ENCODE measurements at places on chromosomes 3 and 15.

GRCh38 chr15:71153823-71154524 is 38.7 kb downstream of the THSD4 start:
- no peak for DNase-seq

- DNase-seq, result no peak
Observed at GRCh38 chr15:80020731-80021130, 38.7 kb upstream of the ZFAND6 start.

GRCh38 chr15:37758412-37758811 is 176.0 kb upstream of the TMCO5A start:
- no peak for DNase-seq

GRCh38 chr3:42697289-42698051 is 5.1 kb downstream of the HHATL start:
- no peak for DNase-seq

GRCh38 chr15:82730022-82730530 is 20.4 kb upstream of the AP3B2 start:
- DNase-seq, result no peak

DNA sequence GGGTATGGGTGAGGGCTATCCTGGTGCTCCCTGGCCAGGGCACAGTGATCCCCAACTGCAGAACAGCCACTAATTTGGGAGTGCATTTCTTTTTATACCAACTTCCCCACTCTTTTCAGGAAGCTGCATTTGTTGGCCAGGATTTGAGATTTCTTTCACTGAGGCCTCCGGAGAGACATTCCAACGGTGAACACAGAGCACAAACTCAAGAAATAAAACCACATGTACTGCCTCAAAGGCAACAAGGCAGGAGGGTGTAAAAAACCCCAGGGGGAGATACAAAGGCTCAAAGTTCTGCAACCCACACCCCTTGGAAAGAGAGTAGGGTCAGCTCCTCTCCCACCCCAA is 65.3 kb downstream of the CPN2 start:
- peak; percentile 67 for DNase-seq

- DNase-seq, result no peak
Observed at GRCh38 chr3:60095516-60095915, 1045.7 kb upstream of the CFAP20DC start.

- peak; percentile 73 for DNase-seq
Observed at GRCh38 chr3:183697610-183698317, at the start of gene YEATS2. YEATS2 (plus strand) TSS chr3:183697797; CDS start chr3:183715163, 17,366 bp downstream.

DNA sequence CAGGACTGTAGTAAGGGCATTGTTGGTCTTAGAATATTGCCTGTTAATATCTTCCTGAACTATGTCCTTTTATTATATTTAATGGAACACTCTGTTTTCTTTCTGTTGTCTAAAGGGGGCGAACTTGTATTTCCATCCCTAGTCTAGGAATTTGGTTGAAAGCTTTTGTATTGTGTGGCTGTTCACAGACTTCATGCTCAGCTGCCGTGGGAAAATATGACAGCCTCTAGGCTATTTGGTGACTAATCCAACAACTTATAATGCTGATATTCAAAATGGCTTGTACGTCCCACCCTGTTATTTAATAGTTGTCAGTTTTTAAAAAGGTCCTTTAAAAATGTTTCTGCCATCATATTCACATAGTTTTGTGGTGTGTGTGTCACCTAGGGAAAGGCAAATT is 202.6 kb downstream of the KLHL25 start:
- DNase-seq, result peak; percentile 89

DNA sequence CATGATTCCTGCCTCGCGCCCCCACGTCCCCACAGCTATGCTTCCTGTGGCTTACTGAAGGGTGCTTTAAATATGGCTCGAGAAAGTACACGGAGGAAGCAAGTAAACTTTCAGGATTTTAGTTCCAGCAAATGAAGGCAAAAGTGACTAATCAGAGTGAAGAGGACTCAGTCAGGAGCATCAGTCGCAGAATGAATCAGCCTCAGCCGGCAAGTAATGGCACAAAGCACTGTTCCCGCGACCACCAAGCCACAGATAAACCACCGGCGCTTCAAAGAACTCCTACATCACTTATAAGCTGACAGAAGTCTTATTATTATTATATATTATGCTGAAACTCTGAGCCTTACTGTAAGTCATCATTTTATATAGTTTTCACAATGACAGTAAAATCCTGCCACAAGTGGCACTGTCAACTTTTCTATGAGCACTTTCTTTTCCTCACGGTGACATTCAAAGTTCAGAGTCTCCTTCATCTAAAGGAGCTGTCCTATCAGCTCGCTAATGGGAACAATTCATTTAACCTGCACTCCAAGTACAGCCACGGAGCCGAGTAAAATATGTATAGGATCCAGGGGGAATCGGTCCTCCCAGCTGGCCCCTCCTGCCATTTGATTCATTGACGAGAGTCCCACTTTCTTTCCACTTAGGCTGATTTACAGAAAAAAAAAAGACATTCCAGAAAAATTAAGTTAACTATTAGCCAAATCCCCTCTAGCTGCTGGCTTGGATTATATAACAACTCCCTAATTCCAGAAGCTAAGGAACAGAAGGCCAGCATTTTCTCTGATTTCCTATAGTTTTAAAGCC is 217.0 kb upstream of the ICE2 start:
- no peak for DNase-seq

DNA sequence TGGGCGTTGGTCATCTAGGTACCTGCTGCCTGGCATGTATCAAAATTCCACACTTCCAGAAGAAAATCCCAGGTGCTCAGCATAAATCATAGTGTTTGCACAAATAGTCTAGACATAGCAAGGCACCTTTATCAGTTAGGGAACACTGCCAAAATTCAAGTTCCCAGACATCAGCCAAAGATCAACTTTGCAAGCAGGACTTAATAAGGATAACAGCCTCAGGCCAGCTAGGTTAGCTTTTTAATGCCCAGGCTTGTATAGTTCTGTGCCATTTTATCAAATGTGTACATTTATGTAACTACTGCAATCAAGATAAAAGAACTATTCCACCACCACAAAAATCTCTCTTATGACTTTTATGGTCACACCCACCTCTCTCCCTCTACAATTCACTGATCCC is 30.7 kb downstream of the DZIP3 start:
- DNase-seq, result no peak

GRCh38 chr3:137121704-137122314 is 164.0 kb downstream of the IL20RB start:
- peak; percentile 63 for DNase-seq

DNA sequence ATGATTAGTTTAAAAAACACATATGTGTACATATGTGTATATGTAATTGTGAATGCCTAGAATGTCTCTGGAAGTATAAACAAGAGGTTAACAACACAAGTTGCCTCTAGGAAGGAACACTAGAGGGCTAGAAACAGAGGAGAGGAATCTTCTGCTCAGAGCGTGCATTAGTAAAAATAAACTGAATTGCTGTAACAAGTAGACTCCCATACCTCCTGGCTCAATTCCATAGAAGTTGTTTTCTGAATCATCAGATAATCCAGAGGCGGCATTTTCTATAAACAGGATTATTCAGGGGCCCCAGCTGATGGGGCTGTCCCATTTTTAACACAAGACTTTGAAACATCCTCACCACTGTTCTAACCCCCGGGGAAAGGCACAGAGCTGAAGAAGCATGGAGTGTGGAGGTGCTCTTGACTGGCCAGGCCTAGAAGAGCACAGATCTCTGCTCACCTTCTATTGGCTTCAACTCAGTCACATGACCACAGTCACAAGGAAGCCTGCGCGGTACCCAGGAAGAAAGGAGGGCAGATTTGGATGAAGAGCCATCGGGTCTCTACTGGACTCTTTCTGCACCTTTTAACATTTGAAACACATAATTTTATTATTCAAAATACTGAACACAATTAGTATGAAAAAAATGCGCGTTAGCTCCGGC is 145.7 kb downstream of the TLE3 start:
- peak; percentile 13 for DNase-seq

GRCh38 chr3:173529062-173529711 is 131.6 kb downstream of the NLGN1 start:
- peak; percentile 6 for DNase-seq

DNA sequence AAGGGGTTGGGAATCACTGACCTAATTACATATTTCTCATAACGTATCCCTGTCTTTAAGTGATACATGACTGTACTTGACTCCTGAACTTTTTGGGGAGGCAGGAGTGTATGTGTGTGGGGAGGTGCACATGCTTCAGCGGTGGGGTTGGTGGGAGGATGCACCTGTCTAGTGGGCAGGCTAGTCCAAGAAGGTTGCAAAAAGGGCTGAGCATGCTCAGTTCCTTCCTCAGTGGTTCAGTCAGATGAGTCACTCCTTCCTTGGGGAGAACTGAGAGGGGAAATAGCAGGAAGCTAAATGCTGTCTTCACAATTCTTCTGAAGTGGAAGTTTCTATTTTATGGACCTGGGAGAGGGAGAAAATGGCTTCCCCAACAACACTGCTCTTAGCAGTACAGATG is 24.6 kb upstream of the AP4E1 start:
- peak; percentile 65 for DNase-seq

DNA sequence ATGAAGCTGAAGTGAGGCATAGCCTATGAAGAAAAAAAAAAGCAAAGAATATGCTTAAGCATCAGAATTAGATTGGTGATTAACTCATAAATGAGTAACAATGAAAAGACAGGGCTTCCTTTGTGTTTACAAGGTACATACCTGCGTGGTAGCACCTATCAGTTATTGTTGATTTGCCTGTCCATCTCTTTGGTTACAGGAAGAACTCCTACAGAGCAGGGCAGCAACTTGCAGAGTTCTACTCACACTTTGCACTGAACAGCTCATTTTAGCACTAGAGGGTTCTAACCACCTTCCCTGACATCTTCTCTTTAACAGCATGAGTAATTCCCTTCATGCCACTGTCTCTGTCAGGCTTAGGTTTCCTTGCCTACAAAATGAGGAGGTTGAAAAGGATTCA is 166.0 kb downstream of the DPH6 start:
- DNase-seq, result no peak

GRCh38 chr3:98500019-98500418 is 2.5 kb downstream of the OR5K2 start:
- no peak for DNase-seq

- DNase-seq, result peak; percentile 74
Observed at GRCh38 chr15:85412956-85413854, 32.8 kb downstream of the AKAP13 start.

DNA sequence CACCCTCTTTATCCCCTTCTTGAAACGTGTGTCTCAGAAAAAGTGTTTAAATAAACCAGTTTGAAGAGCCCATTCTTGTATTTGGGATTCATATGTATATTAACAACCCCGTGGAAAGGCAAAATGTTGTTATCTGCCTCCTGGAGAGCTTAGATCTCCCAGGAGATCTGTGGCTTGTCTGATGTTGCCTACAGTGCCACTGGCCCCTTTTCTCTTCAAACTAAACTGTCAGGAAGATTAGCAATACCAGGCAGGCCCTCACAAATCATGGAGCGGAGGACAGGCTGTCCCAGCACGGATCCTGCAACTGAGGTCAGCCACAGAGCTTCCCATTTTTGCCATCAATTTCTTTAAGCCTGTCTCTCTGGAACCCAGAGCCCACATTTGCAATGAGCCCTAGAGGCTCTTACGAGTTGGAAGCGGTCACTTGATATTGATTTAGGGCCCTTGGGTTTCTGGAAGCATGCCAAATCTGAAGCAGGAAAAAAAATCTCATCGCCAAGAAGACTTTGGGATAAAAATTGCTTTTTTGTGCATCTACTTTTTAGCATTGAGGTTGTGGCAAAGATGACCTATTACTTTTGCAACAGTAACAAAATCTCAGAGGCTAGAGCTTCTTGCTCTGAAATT is 234.1 kb downstream of the OPA1 start:
- DNase-seq, result no peak

DNA sequence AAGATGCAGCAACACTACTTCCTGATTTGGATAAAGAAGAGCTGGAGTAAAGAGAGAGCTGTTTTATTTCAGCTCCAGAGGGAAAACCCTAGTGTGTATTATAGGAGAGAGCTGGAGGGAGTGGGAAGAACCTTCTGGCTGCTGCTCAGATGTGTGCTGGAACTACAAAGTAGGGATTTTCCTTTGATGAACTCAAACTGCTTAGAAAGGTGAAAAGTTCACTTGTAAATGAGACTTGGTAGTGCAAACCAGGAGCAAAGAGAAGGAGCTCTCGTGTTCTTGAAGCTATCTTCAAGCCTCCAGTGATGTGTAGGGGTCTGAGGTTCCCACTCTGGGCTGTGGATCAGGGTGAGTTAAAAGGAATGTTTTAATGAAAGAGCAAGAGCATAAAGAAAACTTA is 110.4 kb downstream of the EDEM1 start:
- DNase-seq, result no peak

DNA sequence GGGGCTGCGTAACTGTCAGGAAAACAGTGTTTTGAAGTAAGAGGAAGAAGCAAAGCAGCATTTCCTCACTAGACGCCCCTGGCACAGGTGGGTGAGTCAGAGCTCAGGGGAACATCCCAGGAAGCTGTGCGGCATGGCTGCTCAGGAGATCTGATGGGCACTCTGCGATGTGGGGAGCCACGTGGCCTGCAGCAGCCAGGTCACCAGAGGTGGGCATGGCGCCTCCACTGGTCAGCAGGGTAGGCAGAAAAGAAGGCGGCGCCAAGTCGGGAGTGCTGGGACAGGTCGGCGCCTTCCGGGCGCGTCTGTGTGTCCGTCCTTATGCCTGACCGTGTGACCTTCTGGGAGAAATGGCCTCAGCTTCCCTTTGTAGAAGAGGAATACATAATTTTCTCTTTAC is 249.9 kb upstream of the ST8SIA2 start:
- no peak for DNase-seq

DNA sequence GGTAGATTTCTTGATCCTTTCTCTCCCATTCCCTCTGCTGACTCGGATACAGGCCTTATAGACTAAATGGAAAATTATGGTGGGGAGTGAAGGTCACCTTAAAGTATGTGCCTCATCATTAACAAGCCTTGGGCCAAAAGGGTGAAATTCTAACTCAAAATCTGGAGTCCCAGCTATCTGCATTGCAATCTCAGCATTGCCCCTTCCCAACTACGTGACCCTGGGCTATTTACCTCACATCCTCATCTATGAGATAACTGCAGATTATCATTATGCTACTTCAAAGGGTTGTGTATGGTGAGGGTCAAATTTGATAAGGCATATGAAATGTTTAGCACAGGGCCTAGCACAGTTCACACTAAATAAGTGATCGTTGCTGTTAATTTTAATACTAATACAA is 147.7 kb downstream of the WNT5A start:
- DNase-seq, result no peak

- no peak for DNase-seq
Observed at GRCh38 chr3:174186377-174186989, 672.7 kb upstream of the NAALADL2 start.

DNA sequence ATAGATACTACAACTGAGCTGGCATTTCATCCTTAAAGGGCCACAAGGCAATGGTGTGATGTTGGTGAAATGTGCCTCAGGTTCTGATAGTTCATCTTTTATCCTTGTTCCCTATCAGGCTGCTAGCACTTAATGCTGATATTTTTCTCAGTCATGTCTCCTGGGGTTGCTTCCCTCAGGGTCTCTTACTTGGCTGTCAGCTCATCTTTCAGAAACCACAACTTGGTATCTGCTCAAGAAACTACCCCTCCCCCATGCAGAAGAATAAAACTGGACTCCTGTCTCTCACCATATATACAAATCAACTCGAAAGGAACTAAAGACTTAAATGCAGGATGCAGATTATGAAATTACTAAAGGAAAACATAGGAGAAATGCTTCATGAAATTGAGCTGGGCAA is 308.1 kb downstream of the CHST2 start:
- DNase-seq, result no peak
